ENCODE measurements at places on chromosomes 7 and 10.

DNA sequence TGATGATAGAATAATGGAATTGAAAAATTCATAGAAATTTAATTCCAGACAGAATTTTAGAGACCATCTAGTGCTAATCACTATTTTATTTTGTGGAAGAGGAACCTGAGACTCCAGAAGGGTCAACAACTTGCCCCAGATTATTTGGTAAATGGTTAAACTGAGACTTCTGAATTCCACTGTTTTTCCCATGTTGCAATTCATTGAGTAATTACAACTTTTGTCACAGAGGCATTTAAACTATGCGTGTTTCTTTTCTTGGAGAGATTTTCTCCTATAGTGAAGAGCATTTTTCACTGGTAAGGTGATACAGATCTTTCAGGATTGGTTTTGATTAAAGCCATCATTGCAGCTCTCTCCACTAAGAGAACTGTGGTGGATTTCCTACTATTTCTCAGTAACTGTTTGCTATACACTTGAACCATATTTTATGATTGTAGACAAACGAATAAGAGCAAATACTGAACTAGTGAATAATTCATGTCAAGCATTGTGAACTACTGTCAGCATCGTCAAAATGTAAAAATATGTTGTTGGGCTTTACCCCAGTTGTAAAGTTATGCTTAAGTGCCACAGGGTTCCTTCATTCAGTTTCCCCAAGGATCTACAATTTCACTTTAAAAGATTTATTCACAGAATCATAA is 26.5 kb downstream of the LRGUK start:
- DNase-seq = no peak

GRCh38 chr7:7569081-7569527 is 2.4 kb downstream of the MIOS start:
- DNase-seq = no peak

DNA sequence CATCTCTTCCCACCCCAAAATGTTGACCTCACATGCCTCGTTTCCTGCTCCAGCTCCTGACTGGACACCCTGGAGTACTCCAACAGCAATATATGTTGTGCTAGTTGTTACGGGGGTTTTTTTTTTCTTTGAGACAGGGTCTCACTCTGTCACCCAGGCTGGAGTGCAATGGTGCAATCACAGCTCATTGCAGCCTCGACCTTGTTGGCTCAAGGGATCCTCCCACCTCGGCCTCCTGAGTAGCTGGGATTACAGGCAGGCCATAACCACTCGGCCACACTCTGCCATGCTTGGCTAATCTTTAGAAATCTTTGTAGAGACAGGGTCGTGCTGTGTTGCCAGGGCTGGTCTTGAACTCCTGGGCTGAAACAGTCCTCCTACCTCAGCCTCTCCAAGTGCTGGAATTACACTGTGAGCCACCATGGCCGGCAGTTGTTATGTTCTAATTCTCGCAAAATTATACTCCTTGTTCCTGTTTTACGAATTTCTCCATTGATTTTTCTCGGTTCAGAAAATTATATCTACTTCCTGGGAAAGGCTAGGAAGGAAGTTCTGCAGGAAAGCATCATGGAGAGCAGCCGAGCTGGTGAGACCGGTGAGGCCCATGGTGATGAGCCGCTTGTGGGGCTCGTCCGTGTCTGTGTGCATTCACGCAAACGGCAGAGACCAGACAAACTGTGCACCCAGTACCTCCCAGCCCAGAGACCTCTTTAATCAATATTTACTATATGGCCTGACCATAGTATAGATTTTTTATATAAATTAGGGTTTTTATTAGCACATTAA is 52.4 kb upstream of the DNAJB6 start:
- DNase-seq = no peak

DNA sequence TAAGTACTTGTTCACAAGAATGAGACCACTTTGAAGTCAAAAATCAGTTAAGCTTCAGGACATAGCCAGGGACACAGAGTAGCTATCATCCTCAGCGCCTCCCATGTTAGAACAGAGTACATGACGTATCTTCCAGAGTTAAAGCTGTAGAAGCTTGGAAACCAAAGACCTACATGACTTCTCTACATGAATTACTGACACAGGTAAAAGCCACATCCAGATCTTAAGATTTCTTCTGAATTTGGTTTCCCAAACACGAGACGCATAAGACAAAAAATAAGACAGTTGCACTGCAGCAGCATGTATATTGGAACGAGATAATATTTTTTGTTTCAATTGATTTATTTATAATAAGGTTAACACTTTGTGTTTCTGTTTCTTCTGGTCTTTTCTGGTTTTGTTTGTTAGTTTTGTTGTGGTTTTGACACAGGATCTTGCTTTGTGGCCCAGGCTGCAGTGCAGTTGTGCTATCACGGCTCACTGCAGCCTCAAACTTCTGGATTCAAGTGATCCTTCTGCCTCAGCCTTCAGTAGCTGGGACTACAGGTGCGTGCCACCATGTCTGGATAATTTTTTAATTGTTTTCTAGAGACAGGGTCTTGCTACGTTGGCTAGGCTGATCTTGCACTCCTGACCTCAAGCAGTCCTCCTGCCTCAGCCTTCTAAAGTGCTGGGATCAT is 10.2 kb upstream of the EPC1 start:
- DNase-seq = no peak

GRCh38 chr10:21526188-21526859 is 842 bp upstream of the SKIDA1 start:
- DNase-seq = no peak

DNA sequence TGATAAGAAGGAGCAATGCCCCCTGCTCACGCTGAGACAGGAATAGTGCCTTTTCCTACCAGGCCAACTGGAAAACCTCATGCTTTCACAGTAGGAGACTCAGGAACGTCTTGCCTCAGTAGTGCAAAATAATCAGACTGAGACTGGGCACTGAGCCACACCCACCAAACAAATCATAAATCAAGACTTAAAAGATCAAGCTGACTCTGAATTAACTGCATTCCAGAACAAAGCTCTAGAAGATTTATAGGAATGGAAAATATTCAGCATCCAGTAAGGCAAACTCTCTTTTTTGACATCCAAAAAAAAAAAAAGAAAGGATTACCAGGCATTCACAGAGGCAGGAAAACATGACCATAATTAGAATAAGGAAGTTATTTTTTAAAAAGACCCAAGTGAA is 30.5 kb upstream of the SLC18A3 start:
- no peak for DNase-seq

Data from stimulated activated CD8-positive, alpha-beta memory T cell treated with anti-CD3 and anti-CD28 coated beads, Interleukin-4, amount 100 ng/mL, for 1 hour (primary cell).